Right renal pelvis (tissue), 4 donors: ENCODE measurements at places on chromosomes 2 and 18. TPM values are rescaled to one million over a fixed set of nuclear protein-coding genes. Genes with fewer than 3 reads are reported as not detected.

- DNase-seq = no peak
Observed at GRCh38 chr18:9066817-9067306, 35.6 kb upstream of the NDUFV2 start.

GRCh38 chr2:150609831-150610582 lies 122.5 kb upstream of the RND3 start:
- no peak for DNase-seq

GRCh38 chr2:191670076-191670475 lies 7.9 kb upstream of the NABP1 start:
- no peak for DNase-seq

DNA sequence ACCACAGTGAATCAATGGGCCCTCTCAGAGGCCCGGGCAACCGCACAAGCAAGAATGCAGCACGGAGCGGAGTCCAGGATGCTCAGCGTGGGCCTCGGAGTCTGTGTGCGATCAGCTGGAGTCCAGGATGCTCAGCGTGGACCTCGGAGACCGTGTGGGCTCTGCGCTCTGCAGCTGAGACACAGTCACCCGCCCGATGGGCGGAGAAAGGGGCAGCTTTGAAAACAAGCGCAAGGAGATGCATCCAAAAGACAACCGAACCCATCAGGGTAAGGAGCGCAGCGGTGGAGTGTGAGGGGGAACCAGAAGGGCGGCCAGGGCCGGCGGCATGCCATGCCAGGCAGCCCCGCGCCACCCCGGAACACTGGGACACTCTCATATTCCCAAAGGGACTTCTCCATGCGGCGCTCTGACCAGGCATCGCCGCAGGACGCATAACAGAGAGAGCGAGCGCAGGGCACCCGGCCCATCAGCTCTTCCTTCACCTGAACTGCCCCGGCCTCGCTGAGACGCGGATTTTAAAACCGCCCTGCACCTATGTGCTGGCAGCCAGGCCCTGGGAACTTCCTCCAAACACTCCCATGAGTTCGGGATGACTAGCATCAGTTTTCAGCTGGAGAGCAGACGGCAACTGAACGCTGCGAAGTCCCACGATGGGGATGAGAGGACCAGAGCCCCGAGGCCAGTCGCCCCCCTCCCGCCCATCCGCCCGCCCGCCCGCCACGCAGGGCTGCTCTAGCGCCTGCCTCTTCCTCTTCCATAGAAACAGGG lies 44.7 kb downstream of the MC5R start:
- DNase-seq = no peak

- no peak for DNase-seq
Observed at GRCh38 chr2:7057865-7058400, 140.7 kb downstream of the RNF144A start.

The ANKRD29 gene
- 0.83 TPM for polyA plus RNA-seq

- DNase-seq = no peak
Observed at GRCh38 chr2:196610796-196611195, 28.7 kb upstream of the CCDC150 start.

DNA sequence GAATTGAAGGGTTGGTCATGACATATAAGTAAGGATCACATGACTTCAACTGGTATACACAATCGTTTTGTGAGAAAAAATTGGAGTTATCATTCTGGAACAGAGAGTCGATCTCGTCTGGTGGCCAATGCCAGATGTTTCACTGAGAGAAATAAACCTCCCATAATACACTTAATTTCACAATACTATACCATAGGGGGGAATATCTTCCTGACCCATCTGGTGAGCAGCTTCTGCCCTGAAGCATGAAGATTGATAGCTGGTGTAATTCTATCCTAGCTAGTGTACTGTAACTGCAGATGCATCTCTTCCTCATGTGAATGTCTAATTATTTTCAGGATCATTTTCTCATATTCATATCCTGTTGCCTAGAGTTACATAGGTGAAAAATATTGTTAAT lies 15.7 kb upstream of the CDH7 start:
- DNase-seq = no peak
